ENCODE measurements at places on chromosomes 5 and 9.

GRCh38 chr5:158843305-158843704 is 256.4 kb downstream of the EBF1 start:
- no peak for DNase-seq

DNA sequence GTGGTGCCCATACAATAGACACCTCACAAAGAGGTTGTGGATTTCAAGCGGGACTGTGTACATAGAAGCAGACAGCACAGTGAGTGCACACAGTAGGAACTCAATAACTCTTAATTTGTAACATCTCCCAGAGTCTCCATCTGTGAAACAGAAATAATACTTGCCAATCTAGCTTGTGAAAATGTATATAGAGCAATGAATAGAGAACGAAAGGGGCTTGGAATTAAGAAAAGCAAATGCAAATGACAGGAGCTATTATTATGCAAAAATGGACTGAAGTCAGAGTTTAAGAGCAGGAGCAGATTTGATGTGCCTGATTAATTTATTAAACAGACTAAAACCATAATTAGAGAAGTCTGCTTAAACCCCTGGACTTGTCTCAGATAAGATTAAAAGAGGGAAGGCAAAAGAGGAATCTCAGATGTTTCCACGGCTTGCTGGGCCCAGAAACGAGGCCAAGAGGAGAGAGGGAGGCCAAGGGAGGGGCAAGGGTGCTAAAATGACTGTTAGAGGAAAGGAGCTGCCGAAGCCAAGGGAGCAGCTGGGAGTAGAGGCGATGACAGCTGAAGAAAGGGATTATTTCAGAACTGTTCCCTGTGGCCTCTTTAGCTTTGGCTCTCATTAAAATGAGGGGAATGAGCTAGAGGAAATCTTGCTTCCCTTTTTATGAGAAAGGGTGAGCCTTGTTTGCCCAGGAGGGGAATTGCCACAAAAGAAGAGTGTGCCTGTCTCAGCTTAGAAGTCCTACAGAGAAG is 72.1 kb downstream of the FEM1C start:
- no peak for DNase-seq

DNA sequence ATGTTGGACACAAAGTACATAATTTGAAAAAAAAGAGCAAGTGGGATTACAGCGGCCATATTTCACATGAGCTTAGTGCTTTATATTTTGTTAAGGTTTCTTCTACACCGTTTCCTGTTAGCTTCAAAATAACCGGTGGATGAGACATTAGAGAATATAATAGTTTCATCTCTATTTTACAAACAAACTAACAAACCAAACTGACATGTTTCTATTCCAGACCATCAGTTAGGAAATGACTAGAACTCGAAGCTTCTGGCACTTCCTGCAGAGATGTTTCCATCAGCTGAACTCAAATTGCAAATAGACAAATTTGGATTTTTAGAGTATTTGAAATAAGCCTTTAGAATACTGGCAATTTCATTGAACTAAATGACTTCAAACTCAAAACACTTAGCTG is 86.5 kb downstream of the MTRR start:
- no peak for DNase-seq

DNA sequence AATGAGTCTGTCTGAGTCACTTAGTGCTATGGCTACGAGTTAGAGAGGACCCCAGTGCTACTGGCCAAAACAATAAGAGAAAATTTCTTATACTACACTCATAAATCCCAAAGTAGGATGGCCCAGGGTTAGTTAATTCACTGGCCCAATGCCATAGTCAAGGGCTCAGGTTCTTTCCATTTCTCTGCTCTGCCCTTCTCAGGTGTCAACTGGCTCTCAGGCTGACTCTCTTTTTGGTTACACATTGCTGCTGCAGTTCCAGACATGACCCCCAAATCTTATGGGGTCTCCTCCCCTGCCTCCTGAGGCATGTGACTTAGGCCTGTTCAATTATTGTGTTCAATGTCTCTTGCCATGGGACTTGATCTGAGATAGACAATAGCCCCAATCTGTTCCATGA is 70.4 kb downstream of the ARHGEF37 start:
- DNase-seq: no peak

GRCh38 chr5:2960294-2960693 is 208.8 kb upstream of the IRX2 start:
- DNase-seq: no peak

DNA sequence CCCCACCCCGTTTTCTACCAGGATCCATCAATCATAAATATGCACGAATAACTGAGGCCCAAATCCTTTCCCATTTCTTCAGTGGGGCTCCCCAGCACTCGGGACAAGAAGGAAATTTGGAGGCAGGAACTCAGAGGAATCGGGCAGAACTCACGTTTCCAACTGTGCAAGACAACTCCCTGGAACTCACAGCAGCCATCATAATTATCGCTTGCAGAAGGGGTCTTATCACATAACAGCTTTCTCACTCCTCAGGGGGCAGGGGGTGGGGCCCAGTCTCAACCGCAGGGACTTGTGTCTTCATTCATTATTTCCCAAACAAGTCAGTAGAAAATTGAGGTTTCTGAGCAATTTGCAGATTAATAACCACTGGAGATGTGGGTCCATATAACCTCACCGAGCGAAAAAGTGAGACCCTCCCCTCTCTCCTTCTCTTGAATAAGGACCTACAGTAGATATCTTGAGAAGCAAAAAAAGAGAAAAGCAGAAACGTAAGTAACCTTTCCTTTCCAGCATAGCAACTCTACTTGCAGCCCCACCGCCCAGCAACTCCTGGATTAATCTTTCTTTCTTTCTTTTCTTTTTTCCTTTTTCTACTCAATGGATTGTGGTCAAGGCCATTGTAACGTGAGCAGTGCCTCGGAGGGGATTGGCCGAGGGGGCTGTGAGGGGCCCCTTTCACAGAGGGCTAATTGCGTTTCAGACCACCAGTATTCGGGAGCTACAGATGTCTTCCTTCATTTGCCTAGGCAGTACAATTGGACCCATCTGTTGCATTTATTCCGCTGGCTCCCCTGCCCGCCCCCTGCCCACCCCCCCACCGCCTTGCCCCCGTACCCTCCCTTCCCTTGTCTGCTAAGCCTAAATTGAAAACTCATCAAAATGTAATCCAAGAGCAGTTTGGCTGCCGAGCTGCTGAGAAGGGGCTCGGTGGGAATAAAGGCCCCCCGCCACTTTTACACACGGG is 24.7 kb upstream of the TIFAB start:
- no peak for DNase-seq

GRCh38 chr9:37412431-37413151 is 9.9 kb upstream of the GRHPR start:
- DNase-seq: no peak

GRCh38 chr5:60503771-60504170 is 196.2 kb downstream of the DEPDC1B start:
- DNase-seq: no peak

GRCh38 chr5:74334762-74335384 is 305.7 kb downstream of the ENC1 start:
- no peak for DNase-seq

- DNase-seq: no peak
Measured at GRCh38 chr5:126348855-126349635, 74.2 kb upstream of the GRAMD2B start.

- no peak for DNase-seq
Measured at GRCh38 chr5:95812074-95812471, 10.5 kb downstream of the GLRX start.

- DNase-seq: no peak
Measured at GRCh38 chr9:107807183-107807582, 317.6 kb upstream of the KLF4 start.

DNA sequence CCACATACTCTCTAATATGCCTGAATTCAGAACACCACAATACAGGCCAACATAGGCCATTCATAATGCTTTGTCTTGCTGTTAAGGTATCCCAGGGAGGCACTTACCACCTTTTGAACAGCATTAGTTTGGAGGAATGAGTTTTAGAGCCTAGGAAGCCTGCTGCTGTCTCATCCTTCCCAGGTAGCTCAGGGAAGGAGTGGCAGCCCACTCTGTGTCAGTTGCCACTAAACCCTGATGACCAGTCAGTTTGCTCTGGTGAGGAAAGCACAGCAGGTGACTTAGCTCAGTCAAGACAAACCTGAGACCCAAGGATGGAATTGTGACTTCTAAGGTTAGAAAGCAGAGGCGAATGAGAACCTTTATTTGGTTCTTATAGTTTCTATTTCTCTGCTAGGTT is 337.4 kb upstream of the ATP10B start:
- no peak for DNase-seq

DNA sequence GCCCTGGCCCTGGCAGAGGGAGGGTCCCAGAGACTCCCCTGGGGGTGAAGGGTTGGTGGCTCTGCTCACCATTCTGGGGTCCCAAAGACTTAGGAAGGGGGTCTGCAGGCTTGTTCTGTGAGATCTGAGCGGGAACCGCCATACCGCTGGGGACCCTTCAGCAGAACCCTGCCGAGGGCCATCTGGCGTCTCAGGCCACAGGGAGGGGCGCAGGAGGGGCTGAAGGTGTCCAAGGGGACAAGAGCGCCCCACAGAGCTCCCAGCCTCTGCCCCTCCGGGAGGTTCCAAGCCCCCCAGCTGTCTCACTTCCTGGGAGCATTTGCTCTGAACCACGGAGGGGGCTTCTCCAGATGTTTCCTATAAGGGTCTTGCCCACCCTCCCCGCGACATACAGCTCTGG is 4.8 kb downstream of the FIBCD1 start:
- no peak for DNase-seq

DNA sequence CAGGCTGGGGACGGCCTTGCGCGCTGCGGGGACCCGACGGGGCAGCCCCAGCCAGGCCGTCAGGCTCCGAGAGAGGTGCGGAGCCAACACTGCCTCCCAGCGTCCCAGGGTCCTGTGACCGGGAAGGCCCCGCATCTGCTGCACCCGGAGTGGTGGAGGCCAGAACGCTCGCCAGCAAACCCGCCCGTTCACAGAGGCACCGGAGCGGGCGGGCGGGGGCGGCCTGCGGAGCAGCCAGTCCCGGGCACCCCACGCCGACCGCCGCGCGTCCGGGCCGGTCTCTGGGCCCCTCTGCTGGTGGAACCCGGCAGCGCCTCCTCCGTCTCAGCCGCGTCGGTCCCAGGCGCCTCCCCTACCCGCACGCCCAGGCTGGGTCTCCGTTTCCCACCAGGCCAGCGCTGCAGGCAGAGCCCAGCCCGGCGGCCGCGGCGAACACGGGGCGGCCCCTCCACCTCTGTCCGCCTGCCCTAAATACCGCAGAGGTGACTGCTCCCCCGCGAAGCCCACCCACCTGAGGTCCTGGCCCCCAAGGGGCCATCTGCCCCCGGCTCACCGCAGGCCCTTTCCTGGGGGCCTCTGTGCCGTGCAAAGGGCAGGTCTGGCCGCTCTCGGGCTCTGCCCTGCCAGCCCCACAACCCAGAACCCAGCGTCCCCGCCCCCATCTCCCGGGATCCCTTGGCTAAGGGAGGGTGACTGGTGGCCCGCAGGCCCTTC is 15.9 kb downstream of the EXD3 start:
- DNase-seq: peak; percentile 51

DNA sequence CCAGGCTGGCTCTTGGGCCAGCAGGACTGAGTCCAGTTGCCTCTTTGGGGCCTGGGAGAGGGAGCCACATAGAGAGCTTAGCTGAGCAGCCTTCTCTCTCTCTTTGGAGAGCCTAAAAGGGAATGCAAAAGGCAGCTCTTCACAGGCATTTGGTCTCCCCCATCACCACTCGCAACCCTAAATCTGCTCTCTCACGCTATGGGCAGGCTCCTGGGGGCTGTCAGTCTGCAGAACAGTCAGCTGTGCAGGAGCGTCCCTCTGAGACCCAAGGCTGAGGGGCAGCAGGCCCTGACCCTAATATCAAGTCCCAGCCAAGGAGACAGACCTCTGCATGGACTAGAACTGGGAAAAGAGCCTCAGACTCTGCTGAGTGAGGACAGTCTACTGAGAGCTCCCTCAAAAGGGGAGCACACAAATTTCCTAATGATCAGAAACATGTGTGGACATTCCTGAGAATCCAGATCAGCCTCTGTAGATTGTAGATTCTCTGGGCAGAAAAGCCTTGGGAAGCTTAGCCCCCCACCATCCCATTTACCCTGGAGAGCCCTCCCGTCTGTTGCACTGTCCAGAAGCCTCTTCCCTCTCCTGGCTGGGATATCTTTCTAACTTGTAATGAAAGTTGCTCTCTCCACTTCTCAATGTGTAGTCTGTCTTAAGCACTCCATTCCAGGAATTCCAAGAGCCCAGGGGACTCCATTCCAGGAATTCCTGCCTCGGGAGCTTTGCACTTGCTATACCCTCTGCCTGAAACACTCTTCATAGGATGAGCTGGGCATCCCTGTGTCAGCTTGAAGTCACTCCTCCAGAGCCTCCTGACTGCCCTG is 79.4 kb downstream of the FAM114A2 start:
- no peak for DNase-seq

- no peak for DNase-seq
Measured at GRCh38 chr5:61298580-61298979, 33.5 kb upstream of the ZSWIM6 start.

GRCh38 chr5:148848393-148849031 is 22.1 kb downstream of the ADRB2 start:
- no peak for DNase-seq

Data from stimulated activated CD4-positive, alpha-beta T cell treated with anti-CD3 and anti-CD28 coated beads, TNF-alpha, amount 100 ng/mL, for 48 hours (primary cell).